ENCODE measurements at places on chromosomes 13 and 19. TPM values are rescaled to one million over a fixed set of nuclear protein-coding genes. Genes with fewer than 3 reads are reported as not detected.
A peak's percentile ranks its signal among the peaks of the same experiment; 100 is the strongest.

DNA sequence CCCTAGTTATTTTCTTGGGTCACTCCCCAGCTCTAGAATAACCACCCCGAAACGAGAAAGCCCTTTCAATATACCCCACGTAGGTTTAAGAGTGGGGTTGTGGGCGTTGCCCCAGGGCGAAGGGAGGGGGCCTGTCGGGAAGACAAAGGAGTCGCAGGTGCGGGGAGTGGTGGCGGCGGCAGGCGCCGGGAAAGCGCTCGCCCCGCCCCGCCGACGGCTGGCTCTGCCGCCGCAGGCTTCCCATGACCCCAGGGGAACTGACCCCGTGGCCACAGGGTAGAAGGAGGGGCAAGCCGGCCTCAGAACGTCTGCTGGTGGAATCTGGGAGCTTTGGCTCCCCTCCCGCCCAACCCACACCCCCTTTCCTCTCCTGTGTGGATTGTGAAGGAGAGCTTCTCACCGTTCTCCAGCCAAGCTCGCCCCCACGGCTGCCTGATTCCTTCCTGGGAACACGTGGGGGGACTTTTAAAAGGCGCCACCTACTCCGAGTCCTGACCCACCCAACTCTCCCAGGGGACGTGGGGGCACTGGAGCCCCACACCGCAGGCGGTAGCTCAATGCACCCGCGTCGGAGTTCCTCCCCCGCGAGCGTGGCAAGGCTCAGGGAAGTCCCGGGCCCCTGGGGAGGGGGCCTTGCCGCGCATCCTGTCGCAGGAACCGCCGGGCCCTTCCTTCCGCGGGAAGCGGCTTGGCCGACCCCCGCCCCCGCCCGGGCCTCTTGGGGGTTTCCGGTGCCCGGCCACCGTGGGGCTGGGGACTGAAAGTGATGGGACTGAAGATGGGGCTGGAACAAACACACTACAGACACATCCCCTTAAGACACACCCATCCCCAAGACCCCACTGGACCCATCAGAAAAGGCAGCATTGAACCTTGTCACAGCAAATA lies 5.5 kb downstream of the IER2 start:
- peak overlapping the region; percentile 99 for H3K27ac ChIP-seq
- peak; percentile 40 for DNase-seq
- peak overlapping the region; percentile 92 for H3K4me3 ChIP-seq

DNA sequence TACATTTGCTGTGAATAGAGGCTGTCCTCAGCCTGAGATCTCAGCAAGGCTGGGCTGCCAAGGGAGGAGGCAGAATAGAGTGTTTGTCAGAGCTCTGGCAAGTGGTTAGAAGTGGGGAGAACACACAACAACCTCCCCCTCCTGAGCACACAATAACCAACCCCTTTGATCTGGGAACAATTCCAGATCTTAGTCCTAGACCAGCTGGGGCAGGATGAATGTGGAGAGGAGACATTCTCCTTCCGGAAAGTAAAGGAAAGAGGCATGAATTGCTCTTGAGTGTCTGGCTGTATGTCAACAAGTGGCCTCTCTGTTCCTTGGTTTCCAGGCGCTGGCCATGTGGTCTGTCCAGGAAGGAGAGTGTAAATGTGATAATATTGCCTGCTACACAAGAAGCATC lies 114.9 kb upstream of the TMTC4 start:
- no peak for DNase-seq
- no peak overlapping the region for H3K4me3 ChIP-seq
- no peaks in the 10 kb centered on the region for H3K36me3 ChIP-seq
- H3K27ac ChIP-seq = no peak overlapping the region
- no peaks in the 10 kb centered on the region for H3K4me1 ChIP-seq
- H3K27me3 ChIP-seq = no peaks in the 10 kb centered on the region

- no peak for DNase-seq
- H3K36me3 ChIP-seq = peaks cover 63% of the 10 kb centered on the region
- no peaks in the 10 kb centered on the region for H3K27me3 ChIP-seq
- peaks cover 27% of the 10 kb centered on the region for H3K4me1 ChIP-seq
Observed at GRCh38 chr19:3982701-3983541, 2.3 kb downstream of the EEF2 start.

DNA sequence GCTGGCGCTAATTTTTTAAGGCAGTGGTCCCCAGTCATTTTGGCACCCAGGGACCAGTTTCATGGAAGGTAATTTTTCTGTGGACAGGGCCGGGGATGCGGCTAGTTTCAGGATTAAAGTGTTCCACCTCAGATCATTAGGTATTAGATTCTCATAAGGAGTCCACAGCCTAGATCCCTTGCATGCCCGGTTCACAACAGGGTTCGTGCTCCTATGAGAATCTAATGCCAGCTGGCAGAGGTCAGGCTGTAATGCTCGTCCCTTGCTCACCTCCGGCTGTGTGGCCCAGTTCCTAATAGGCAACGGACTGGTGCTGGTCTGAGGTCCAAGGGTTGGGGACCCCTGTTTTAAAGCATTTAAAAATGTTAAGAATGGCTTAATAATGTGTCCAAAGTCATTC lies 54.1 kb downstream of the GPC6 start:
- H3K36me3 ChIP-seq = no peaks in the 10 kb centered on the region
- H3K4me1 ChIP-seq = no peaks in the 10 kb centered on the region
- no peak overlapping the region for H3K27ac ChIP-seq
- no peak for DNase-seq
- H3K27me3 ChIP-seq = no peaks in the 10 kb centered on the region

MIA gene
- not detected for total RNA-seq

TMEM145 gene
- total RNA-seq = not detected

SAFB2 gene
- total RNA-seq = 10.7 TPM

LILRB2 gene
- 0.11 TPM for total RNA-seq
